ENCODE measurements at places on chromosomes 2 and 18.

DNA sequence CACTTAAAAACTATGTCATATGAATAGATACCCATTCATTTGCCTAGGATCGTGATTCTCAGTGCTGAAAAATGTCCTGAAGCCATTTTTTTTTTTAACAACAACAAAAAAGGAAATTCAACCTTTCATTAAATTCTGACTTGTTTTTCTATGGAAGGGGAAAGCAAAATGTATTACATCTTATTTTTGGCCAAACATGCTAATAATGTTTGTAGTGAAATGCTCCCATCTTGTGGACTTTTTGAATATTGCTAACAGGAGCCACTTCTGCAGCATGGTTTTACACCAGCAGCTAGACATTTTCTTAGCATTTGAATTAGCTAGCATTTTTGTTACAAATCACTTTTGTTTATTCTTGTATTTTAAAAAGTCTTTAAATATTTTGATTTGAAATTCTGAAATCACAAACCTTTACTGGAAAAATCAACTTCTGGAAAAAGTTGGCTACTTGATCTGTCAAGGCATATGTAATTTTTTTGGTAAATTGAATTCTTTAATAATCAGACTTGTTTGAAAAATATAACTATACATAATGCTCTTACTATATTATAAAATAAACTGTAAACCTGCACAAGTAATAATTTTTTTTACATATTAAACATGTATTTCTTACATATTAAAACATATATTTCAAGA is 75.8 kb downstream of the KIDINS220 start:
- DNase-seq = no peak

DNA sequence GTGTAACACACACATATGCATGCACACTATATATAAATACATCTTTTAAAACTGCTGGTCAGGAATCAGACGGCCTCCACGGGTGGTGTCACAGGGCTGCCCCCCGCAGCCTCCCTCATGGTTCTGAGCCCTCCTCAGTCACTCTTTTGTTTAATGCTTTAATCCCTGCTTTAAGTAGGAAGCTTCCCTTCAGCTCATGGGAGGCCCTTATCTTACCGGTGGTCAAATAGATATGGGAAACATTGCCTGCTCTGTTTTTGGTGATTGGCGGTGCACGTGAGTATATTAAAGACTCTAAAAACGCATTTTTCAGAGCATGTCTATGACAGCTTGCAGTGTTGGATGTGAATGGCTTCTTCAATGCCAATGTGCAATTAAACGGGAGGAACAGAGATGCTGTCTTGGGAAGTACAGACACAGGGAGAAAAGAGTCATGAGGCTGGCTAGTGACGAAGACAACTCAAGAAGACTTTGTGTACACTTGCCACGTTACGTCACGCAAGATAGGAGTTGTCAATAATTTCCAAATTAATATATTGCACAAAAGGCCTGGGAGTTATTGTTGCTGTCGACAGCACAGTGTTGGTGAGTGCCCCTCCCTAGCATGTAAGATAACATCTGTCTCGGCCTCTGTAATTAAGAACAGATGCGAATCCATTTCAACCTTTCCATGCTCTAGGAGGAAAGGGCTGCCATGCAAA is 23.3 kb downstream of the GNLY start:
- DNase-seq = no peak

DNA sequence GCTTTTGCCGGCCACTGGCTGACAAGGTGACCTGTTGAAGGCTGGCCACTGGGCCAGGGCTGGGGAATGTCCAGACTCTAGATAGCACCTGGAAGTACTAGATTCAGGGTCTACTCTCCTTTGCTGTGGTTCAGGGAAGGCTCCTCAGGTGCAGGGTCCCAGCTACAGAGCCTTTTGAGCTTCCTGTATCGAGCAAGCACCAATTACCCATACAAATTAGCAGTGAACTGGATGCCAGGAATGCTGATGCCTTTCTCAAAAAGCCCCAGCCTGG is 213.4 kb downstream of the CYP26B1 start:
- no peak for DNase-seq

DNA sequence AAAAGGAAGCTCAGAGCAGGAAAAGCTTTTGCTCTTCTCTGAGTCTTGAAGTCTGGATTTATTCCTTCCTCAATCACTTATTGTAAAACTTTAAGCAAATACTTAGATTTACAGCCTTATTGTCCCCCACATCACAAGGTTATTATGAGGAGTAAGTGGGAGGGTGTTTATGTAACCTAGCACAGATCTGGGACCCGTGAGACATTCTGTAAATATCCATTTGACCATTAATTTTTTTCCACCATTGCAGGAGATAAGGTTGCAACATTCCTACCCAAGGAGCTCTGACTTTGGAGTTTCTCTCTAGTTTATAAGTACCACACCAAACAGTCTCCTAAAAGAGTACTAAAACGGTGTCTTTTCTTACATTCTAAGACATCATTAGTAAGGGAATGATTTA is 52.1 kb upstream of the CTIF start:
- DNase-seq = no peak

DNA sequence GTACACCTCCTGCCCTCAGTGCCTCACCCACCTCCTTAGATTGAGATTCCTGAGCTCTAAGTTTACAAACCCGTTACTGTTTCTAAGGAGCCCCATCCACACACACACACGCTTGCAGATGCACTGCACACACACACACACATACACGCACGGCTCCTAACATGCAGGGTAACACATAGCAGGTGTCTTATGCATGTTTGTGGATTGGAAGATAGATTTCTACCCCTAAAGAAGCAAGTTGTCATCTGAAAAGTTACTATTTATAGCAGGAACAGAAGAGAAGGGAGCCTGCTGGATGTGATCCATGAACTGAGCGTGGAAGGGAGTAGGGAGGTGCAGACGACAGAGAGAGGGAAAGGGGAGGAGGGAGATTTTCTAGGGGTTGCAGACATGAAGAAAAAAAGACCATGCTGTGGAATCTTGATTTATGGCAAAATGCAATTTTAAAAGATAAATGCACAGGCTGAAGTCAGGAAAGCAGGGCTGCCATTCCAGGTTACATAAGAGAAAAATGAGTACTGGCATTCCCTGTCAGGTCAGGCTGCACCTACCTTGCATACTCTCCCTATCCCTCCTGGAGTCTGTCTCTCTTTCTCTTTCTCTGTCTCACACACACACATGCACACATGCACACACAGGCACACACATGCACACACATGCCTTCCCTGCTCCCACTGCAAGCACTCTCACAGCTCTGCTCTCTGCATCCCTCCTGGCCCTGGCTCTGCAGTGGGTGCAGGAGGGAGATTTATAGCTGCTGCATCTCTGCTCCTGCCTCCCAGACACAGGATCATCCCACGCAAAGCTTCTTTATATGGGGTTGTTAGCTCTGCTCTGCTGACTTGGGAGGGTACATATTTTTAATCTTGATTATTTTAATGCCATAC is 192.6 kb upstream of the MYT1L start:
- no peak for DNase-seq

GRCh38 chr2:138327967-138328366 is 173.6 kb upstream of the SPOPL start:
- DNase-seq = no peak

GRCh38 chr18:57422313-57422872 is 12.8 kb upstream of the ONECUT2 start:
- DNase-seq = no peak

- no peak for DNase-seq
Measured at GRCh38 chr18:42187611-42188380, 232.8 kb downstream of the PIK3C3 start.

DNA sequence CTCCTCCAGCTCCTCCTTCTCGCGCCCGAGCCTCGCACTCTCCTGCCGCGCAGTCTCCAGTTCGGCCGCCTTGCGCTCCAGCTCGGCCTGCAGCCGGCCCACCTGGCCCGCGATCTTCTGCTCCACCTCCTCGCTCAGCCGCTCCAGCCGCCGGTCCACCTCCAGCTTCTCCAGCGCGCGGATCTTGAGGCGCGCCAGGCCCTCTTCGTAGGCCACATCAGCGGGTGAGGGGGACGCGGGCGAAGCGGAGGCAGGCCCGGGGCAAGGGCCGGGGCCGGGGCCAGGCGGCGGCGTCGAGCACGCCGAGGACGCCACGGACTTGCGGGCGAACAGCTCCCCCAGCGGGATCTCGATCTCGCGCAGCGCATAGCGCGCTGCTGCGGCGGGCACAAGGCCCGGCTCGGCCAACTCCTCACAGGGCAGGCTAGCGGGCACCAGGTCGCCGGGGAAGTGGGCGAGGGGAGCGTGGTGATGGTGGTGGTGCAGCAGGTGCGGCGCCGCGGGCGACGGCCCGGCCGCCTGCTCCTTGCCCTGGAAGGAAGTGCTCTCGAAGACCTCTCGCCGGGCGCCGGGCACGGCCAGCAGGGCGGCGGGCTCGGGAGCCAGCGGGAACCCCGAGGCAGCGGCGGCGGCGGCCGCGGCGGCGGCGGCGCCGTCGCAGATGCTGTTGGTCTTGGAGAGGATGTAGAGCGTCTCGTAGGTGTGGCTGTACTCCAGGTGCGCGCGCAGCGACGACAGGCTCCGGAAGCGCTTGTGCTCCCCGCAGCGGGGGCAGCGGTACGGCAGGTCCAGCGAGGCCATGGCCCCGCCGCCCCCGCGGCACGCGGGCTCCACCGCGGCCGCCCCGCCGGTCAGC is 15.2 kb downstream of the FBXO41 start:
- no peak for DNase-seq

DNA sequence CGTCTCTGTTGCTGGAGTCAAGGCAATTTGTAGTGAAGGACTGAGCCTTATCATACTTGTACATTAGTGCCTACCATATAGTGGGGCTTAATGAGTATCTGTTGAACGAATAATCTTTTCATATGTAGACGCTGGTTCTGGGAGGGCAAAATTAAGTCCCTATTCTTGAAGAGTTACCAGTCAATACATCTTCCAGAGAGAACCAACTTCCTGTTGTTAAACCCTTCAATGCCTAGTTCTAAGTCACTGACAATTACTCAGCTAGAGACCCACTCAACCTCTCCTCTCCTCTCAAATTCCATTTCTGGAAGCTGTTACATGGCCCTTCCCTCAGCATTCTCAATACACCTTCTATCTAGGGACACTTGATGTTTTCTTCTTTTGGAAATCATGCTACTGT is 1.1 kb upstream of the MOB4 start:
- DNase-seq = no peak

- DNase-seq = no peak
Measured at GRCh38 chr2:202909394-202910192, 1.9 kb downstream of the WDR12 start.

- no peak for DNase-seq
Measured at GRCh38 chr2:133884739-133885381, 316.6 kb upstream of the NCKAP5 start.

DNA sequence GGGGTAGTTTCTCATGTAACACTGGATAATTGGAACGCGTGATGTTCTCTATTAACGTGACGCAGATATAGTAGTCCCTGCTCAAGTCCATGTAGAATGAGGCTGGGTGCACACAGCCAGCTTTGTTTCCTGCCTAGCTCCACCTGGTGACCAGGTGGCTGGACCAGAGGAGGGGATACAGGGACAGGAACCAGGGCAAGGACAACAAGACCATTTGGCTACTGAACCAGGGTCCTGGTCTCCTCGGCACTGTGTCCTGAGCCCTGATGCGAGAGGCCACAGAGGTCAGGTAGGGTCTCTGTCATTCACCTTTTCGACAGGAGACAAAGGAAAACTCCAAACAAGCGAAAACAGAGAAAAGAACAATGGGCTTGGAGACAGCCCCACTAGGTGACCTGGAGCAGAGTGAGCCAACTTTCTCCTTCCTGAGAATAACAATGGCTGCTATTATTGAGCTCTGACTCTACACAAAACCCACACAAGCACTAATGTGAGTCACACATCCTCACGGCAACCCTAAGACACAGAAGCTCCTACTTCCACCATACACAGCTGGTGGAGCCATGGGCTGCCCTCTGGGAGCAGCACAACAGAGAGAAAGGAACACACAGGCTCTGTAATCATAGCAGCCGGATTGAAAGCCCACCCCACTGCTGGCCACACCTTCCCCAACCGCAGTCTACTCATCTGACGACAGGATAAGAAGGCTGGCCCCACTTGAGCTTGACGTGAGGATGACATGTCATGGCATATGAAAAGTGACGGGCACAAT is 67.3 kb upstream of the TEX51 start:
- no peak for DNase-seq

- DNase-seq = no peak
Measured at GRCh38 chr2:52294628-52295027, 1262.7 kb upstream of the NRXN1 start.

GRCh38 chr2:10444463-10444862 is 3.7 kb downstream of the ODC1 start:
- DNase-seq = no peak

DNA sequence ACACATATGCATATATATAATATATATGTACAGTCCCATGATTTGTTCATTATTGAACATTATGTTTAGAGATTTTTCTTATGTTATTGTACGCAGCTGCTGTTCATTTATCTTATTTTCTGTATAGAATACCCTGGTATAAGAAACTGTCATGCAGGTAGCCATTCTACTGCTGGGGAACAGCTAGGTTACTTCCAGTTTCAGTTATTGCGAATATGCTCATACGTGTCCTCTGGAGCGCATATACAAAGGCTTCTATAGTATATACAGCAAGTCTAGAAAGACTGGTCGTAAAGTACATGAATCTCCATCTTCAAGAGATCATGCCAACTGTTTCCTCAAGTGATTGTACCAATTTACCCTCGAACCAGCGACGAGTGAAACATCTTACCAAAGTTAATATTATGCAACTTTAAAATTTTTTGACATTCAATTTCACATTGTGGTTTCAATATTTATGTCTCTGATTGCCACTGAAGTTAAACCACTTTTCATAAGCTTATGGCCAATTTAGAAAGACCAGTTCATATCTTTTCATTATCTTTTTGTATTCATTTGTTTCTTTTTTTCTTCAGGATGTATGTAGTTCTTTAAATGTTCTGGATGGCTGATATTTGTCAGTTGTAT is 53.5 kb downstream of the RDH14 start:
- no peak for DNase-seq

- DNase-seq = no peak
Measured at GRCh38 chr2:109067631-109068125, 61.3 kb upstream of the SH3RF3 start.

- no peak for DNase-seq
Measured at GRCh38 chr2:111653103-111653624, 230.8 kb downstream of the ANAPC1 start.

DNA sequence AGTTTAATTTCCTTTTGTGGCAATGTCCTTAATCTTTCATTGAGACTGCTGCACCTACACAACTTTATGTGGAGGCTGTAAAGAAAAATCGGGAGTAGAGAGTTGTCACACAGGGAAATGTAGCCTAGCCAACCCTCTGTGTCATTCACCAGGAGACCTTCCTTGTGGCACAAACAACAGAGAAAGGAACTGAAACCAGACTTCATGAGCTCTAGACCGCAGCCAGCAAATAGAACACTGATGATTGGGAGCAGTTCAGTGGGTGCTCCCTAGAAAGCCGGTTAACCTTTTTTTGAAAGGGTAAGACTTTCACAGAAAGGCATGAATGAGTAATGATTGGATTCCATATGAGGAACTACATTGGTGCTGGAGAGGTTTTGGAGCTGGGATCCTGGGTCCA is 1752.4 kb upstream of the CELF4 start:
- no peak for DNase-seq
